ENCODE measurements at places on chromosomes 1 and 21. TPM values are rescaled to one million over a fixed set of nuclear protein-coding genes. Genes with fewer than 3 reads are reported as not detected.

Gene HPCAL4
- 0.03 TPM for total RNA-seq

Gene SH3D21
- 1.1 TPM for total RNA-seq

Gene CYB5RL
- total RNA-seq, result 8.9 TPM

Gene RAB42
- total RNA-seq, result 8.8 TPM

Gene GCSAML
- total RNA-seq, result 3.8 TPM

Gene HSD3B2
- not detected for total RNA-seq

Gene ERRFI1
- total RNA-seq, result 81.0 TPM

Gene KIAA0040
- total RNA-seq, result 4.7 TPM

- DNase-seq, result peak; percentile 57
These were observed 182.3 kb downstream of the FCRL5 start for GRCh38 chr1:157369808-157370521.

DNA sequence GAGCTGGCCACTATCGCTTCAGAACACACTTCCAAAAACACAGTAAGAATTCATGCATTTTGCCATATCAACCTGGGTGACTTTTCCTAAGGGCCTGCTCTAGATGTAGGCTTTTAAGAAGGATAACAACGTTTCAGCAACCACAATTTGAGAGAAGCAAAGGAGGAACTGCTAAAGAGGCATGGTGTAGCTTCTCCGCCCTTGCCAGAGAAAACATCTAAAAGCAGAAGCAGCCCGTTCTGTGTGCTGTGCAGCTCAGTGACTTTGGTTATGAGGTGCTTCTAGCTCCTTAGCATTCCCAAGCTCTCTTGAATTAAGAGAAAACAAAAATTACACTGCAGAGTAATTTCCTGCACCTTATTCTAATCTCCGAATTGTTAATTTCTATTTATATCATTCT is 2.7 kb downstream of the PER3 start:
- DNase-seq, result no peak

DNA sequence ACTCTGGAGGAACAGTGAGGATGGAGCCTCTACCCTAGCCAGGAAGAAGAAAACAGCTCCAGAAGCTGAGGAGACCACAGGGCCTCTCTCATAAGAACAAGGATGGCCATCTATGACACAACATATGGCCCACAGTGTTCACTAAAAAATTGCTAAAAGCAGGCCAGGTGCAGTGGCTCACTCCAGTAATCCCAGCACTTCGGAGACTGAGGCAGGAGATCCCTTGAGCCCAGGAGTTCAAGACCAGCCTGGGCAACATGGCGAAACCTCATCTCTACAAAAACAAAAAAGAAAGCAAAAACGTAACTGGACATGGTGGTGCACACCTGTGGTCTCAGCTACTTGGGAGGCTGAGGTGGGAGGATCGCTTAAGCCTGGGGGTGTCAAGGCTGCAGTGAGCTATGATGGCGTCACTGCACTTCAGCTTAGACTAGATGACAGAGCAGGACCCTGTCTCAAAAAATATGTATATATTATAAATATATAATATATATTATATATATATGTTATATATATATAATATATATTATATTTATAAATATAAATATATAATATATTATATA is 103.1 kb downstream of the TOMM20 start:
- DNase-seq, result no peak

DNA sequence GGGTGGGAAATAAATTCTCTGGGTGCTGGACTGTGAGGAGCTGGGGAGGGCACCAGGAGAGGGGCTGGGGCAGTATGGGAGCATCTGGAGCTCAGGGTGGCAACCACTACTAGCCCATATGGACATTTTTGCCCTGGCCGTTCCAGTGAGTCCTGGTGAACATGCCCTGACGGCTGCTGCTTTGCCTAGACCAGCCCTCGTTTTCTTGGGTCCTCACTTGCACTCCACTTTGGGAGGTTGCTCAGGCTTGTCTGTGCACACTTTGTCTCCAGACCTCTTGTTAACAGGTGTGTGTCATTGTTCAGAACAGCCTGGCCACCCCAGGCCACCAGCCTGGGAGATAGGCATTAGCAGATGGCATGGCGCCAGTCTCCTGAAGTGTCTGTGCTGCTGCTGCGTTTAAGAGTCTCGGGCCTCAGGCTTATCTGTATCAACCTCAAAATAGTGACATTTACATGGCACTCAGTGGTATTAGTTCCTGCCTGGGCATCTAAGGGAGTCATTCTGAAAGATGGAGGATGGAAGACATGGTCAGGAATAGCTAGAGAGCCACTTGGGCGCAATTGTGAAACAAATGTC is 190.5 kb downstream of the PTPRU start:
- DNase-seq, result no peak

DNA sequence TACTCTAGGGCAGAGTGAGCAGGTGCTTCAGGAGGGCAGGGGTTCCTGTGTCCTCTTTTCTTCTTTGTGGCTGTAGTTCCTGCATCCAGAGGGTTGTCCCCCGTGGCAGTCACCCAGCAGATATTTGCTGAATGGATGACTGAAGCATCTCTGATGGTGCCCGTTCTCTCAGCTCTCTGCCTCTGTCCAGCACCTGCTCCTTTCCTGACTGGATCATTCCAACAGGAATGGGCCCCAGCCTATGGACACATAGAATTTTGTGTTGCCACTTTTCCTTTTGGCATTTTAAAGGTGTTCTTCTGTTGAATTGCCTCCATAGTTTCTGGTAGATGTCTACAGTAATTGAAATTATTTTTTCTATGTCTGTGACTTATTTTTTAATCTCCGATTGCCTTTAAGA is 372.5 kb upstream of the C1orf174 start:
- DNase-seq, result no peak

DNA sequence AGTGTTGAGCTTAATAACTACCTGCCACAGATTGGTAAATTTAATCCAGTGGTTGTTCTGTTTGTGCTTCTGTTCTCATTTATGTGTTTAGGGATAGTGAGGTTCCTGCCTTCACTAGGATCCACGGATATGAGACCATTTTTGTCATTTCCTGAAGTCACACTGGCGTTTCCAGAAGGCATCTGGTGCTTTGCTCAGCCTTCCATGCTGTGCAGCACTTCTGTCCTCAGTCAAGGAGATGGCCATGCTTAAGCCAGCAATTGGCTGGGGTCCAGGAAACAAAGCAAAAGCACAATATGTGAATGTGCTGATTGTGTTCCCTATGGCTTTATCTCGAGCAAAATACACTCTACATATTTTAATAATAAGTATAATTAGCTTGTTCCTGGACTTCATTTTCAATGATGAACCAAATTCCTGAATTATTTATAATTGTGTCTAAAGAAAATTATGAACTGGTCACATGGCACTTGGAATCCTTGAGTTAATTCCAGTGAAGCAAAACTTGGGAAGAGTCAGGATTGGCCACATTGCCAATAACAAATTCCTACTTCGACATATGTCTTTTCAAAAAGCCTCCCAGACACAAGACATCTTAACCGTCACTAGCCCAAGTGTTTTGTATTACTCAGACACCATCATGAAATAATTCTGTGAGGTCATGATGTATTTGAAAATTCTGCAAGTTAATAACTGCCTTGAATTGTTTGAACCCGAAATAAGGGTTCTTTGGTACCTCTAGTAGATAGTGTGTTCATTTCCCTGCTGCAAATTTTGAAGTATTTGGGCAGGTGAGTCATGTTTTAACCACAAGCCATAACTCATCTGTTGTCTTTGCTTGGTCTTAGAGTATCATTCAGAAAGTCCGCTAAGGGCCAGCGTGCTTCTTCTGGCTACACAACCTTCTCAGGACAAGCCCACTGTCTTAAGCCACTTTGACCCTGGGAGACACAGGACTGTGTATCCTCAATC is 412.4 kb downstream of the DISC1 start:
- DNase-seq, result peak; percentile 47

- DNase-seq, result no peak
These were observed 26.4 kb downstream of the CAPZB start for GRCh38 chr1:19458815-19459417.

- peak; percentile 69 for DNase-seq
These were observed 386.3 kb downstream of the DISC1 start for GRCh38 chr1:232012773-232013386.

DNA sequence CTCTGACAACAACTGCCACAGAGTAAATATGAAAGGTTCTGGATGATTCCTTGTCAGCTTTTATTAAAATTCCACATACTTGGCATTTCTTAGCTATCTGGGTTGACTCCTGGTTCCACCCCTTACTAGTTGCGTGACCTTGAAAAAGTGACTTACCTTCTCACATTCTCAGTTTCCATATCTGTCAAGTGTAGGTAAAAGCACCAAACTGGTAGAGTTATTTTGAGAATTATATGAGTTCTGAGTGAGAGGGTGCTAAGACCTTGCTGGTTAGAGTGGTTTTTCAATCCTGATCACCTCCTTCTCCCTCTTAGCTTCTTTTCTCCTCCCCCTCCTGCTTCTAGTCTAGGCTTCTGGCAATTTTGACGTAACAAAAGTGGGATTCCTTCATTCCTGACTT is 83.4 kb upstream of the ABCD3 start:
- no peak for DNase-seq

- DNase-seq, result no peak
These were observed 14.6 kb downstream of the MEF2D start for GRCh38 chr1:156485984-156486383.

- no peak for DNase-seq
These were observed 78.2 kb upstream of the SLC44A3 start for GRCh38 chr1:94741996-94742395.

- DNase-seq, result no peak
These were observed 16.6 kb downstream of the AK4 start for GRCh38 chr1:65164633-65165032.

DNA sequence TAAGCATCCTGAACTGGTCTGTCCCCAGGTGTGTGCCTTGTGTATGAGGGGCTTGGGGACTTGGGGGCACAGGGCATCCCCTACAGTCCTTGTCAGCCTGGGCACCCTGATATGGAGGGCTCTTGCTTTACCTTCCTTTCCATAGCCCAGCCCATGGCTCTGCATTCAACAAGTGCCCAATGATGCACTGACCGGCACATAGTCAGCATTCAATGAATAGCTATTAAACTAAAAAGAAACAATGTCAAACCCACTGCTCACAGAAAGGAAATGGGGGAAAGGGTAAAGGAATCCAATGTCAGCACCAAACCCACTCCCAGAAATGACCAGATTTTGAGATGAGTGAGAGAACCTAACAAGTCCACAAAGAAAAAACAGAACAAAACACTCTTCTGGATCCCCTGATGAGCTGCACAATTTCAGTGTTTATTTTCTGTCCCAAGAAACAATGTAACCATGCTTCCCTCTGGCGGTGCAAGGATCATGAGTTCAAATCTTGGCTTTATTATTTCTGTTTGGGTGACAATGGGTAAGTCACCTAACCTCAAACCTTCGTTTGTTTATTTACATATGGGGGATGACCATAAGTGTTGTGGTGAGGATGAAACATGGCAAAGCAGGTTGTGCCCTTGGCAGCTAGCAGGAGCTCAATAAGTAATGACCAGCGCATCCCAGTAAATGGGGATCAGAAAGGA is 22.0 kb downstream of the SYT6 start:
- DNase-seq, result no peak

DNA sequence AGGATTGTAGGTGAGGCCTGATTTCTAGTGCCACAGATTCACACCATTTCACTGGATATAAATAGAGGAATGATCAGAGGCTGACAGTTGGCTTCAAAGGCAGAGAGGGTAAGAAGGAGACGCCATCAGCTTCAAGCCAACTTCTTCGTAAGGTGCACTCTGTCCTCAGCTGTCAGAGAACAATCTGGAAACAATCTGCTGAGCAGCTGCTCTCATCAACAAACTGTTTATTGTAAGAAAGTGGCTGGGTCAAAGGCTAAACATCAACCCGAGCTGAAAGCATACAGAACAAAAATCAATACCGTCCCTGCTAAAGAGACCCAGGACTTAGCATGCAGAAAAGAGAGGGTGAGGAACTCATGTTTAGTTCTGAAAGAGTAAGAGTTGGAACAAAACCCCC is 48.2 kb downstream of the HLCS start:
- DNase-seq, result no peak

- DNase-seq, result no peak
These were observed 42.3 kb downstream of the HMGB4 start for GRCh38 chr1:33906156-33906555.

DNA sequence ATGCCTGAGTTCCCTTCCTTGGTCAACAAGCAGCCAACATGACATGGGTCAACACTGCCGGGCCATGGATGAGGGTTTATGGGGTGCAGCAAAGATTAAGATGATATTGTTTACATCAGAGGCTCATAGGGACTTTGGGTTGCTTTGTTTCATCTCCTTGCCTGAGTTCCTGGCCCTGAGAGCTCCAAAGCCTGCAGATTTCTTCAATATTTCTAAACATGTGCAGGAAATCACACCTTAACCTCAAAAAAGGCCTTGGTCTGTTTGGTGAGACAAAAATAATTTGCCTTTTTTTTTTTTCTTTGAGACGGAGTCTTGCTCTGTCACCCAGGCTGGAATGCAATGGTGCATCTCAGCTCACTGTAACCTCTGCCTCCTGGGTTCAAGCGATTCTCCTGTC is 876 bp downstream of the SLAMF8 start:
- no peak for DNase-seq

DNA sequence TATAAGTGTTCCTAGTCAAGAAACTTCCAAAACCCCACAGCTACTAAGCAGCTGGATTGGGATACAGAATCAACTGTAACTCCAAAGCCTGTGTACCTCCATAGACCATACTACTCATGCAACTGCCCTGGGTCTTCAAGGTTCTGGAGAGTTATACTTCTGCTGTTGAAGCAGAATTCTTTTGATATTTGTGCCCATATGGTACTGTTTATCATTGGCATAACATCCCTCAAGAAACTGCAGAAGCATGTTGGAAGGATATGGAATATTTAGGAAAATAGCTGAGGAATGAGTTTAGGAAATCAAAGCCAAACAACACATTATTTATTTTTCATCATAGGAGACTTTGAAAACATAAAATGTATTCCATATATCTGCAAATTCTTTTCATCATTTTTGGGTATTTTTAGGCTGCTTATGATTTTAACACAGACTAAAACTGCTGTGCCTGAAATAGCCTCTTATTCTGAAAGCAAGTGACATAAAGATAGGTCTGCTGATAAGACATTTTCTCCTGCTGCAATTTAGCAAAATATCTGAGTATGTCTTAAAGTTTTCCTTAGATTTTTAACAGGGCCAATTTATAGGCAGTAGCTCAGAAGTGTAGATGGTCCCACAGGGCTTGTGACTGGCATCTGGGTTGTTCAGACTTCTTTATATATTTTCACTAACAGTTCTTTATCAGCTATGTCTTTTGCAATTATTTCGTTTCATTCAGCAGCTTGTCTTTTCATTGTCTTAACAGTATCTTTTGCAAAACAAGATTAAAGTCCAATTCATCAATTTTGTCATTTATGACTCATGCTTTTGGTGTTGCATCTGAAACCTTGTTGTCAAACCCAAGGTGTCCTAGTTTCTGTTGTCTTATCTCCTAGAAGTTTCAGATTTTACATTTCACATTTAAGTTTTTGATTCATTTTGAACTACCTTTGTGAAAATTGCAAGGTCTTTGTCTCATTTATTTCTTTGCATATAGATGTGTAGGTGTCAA is 41.1 kb upstream of the ZNF124 start:
- no peak for DNase-seq

GRCh38 chr21:35202431-35202830 is 153.3 kb upstream of the RUNX1 start:
- no peak for DNase-seq

- DNase-seq, result no peak
These were observed 10.6 kb downstream of the SASS6 start for GRCh38 chr1:100122177-100122576.
